ENCODE measurements at places on chromosomes 3 and 15.
A peak's percentile ranks its signal among the peaks of the same experiment; 100 is the strongest.

GRCh38 chr3:136690599-136690998 is 61.6 kb downstream of the STAG1 start:
- no peak for DNase-seq

GRCh38 chr3:45551214-45552010 is 43.1 kb upstream of the LIMD1 start:
- no peak for DNase-seq

GRCh38 chr3:27535809-27536392 is 51.7 kb upstream of the SLC4A7 start:
- DNase-seq: no peak

GRCh38 chr3:175737646-175738572 is 878.8 kb downstream of the NAALADL2 start:
- no peak for DNase-seq

GRCh38 chr15:34616613-34617012 is 33.2 kb upstream of the GOLGA8B start:
- no peak for DNase-seq

DNA sequence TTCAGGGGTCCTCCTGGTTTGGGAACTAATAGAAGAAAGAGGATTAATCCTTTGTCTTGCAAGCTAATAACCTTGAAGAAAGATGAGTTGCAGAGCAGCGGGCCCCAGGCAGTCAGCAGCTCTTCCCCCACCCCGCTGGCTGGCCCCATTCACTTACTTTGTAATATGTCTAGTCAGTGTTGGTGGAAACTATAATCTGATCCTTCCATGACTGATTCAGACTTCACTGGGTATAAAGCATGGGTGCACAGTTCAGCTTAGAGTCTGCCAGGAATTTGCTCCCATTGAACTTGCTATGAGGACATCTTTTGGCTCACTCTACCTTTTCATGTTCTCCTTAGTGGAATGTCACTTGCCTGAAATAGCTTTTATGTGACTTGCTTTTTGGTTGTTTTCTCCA is 117.7 kb downstream of the CCNL1 start:
- no peak for DNase-seq

DNA sequence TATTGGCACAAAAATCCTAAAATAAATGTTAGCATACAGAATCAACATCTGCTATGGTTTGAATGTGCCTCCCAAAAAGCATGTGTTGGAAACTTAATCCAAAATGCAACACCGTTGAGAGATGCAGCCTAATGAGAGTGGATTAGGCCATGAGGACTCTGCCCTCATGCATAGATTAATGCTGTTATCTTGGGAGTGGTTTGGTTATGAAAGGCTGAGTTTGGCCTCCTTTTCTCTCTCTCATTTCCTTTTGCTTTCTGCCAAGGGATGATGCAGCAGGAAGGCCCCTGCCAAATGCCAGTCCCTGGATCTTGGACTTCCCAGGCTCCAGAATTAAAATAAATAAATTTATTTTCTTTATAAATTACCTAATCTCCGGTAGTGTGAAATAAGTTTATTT is 49.4 kb downstream of the SYNM start:
- no peak for DNase-seq

GRCh38 chr3:118504906-118505305 is 529.7 kb downstream of the IGSF11 start:
- DNase-seq: no peak

DNA sequence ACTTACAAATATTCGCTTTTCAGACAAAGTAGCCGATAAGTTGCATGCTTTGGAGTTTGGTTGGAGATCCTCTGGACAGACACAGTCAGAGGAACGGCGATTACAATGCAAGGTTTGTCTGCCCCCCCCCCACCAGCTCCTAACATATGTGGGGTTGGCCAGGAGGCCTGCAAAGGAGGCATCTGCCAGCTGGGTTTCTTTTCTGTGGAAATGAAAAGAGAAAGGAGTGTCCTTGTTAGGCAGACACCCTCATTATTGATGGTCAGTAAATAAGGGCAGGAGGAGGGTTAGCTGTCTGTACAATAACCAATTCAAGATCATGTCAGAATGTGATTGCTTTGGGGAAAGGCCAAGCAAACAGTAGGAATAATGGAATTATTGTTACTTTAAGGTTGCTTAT is 49.1 kb downstream of the TLNRD1 start:
- no peak for DNase-seq

GRCh38 chr15:49036650-49037545 is 9.3 kb downstream of the SECISBP2L start:
- peak; percentile 21 for DNase-seq

DNA sequence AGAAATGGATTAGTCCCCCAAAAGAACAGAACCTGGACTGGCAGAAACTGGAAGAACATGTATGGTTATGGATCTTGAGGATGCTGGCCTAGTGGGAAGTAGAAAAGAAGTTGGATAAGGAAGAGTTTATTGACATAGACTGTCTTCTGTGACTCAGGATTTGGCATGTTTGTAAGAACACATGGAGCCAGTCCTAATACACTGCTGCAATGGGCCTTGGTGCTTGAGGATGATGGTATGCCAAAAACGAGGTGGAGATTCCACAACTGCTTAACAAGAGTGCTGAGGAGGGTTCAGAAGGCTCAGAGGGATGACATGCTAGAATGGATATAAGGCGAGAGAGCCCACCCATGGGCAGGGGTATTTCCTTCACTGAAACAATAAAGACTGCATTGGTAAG is 22.4 kb downstream of the LZTFL1 start:
- no peak for DNase-seq
